ENCODE measurements at places on chromosomes 11 and 22.

DNA sequence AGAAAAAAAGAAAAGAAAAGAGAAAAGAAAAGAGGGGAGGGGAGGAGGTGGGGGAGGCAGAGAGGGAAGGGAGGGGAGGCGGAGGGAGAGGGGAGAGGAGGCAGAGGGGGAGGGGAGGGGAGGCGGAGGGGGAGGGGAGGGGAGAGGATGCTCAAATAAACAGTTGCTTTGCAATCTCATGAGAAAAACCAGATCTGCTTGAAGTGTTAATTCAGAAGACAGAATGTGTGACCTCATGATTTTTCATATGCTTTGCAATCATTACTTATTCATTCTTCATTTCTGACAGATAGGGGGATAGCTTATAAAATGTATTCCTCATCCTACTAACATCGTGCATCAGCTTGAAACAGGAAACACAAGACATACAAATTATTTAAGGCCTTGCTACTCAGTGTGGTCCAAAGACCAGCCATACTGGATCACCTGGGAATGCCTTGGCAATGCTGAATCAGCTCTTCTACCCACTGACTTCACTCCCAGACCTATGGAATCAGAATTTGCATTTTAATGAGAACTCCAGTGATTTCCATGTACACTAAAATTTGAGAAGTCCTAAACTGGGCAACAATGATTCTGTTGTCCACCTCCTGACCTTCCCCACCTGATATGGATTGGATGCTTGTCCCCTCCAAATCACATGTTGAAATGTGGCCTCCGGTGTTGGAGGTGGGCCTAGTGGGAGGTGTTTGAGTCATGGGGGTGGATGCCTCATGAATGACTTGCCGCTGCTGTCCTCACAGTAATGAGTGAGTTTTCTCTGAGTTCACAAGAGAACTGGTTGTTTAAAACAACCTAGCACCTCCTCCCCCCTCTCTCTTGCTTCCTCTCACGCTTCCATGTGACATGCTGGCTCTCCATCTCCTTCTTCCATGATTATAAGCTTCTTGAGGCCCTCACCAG is 69.2 kb downstream of the CCDC34 start:
- DNase-seq: no peak

GRCh38 chr11:45028911-45029682 is 78.4 kb upstream of the TP53I11 start:
- DNase-seq: no peak

DNA sequence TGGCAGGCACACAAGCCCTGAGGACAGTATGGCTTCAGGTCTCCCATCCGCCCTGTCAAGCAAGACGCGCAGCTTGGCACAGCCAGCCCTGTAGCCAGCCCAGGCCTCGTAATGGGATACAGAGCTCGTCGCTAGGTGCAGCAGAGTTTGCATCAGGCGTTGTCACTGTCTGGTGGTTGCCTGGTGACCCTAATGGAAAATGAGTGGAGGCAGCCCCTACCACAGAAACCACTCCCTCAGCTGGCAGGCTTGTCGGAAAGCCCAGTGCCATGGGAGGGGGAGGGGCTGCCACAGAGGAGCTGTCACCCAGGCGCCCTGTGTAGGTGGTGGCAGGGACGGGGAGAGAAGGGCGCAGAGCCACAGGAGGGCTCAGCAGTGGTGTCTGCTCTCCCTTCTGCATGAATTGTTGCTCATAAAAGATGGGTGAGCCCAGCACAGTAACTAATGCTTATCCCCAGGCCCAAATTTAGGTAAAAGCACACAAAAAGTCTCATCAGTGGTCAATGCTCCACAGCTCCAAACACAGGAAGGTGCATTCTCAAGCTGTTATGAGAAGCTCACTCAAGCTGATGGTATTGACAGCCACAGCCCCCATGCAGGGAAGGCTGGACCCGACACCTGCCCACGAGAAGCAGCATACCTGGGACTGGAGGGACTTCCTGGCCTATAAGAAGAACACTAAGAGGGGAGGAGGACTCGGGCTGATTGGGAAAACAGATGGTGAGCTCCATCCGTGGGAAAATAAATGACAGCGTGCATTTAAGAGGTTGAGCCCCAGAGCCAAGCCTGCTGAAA is 164.6 kb downstream of the ETS1 start:
- peak; percentile 83 for DNase-seq

GRCh38 chr11:79546351-79546750 is 105.5 kb upstream of the TENM4 start:
- no peak for DNase-seq

- DNase-seq: no peak
These were observed 39.3 kb downstream of the ALX4 start for GRCh38 chr11:44270403-44271273.

DNA sequence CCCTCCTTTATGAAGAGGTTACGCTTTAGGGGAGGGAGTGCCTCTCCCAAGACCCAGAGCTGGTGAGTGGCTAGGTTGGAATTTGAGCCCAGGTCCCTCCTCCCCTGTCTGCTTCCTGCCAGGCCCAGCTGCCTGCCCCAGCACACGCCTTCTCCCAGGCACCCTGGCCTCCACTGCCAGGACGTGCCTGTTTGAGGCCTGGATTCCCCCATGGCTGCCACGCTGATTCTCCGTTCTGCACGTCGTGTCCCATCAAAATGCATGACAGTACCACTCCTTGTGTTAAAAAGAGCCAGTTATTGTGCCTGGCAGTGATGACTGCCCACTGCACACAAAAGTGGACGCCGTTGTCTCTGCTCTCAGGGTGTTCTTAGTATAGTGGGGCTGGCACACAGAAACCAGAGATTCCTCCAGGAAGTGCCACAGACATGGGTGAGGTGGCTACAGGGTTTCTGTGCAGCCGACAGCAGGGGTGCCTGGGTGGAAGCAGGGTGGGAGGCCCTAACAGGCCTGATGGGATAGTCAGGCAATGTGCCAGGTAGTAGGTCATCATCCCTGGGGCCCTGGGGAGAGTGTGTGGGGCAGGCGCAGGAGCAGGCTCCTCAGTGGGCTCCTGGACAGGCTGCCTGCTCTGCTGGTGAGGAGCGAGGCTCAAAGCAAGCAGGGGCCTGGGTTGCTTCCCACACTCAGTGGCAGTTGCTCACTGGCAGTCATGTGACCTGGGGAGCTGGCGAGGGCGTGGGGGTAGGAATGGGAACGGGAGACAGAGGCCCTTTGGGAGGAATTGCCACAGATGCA is 24.2 kb downstream of the MED15 start:
- DNase-seq: no peak

- DNase-seq: no peak
These were observed 15.3 kb upstream of the BID start for GRCh38 chr22:17789379-17790200.

DNA sequence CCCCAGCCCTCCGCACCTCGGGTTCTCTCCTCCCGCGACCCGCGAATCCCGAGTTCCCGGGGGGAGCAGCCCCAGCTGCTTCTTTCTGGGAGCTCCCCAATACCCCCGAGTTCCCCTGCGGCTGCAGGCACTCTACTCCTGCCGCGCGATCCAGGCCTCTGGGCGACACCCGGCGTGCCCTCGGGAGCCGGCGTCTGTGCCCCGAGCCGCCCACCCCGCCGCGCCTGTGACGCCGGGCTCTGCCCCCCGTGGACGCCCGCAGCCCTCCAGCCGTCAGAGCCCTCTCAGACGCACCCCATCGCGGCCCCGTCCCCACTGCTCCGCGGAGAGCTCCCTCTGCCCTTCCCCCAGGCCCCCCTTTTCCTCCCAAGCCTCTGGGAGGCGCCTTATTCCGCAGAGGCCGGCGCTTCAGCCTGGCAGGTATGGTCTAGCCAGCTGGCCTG is 422 bp downstream of the GLB1L2 start:
- DNase-seq: no peak

DNA sequence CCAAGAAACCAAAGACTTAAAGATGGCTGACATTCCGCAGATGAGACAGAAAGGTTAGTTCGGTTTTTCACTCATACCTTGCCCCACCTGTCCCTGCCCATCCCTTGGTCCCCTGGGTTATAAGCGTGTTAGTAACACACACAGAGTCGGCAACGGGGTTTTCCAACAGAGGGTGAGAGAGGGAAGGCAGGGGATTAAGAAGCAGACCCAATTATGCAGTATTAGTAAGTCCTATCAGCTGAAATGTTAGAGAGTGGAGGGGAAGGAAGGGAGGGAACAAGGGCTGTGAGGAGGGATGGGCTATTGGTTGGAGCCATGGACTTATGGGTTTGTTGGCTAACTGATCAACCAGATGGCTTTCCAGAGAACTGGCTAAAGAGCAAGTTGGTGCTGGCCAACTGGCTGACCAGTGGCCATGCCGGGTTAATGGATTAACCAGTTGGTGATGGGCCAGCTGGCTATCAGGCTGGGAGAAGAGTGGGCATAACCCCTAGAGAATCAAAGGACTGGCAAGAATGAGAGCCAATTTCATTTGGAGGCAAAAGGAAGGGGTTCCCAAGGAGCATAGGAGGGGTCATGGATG is 45.5 kb downstream of the NRXN2 start:
- no peak for DNase-seq

GRCh38 chr22:50289942-50290630 is 17.4 kb downstream of the PLXNB2 start:
- DNase-seq: no peak

DNA sequence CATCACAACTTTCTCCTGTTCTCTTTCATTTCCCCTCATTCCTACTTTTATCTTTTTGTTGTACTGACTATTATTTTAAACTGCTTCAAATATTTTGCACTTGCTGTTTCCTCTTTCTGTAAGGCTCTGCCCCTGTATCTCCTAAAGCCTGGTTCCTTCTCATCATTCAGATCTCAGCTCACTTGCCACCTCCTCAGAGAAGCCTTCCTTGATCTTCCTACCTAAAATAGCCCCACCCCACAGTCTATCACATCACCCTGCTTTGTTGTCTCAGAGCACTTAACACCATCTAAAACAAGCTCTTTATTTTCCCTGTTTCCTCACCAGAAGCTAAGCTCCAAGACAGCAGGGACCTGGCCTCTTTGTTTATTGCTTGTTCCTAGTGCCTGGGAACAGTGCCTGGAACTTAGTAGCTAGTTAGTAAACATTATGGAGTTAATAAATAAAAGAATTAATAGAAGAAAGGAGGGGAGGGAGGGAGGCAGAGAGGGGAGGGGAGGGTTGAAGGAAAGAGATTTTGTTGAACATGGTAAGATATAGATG is 2.5 kb upstream of the STK33 start:
- no peak for DNase-seq

- DNase-seq: peak; percentile 75
These were observed 3.3 kb upstream of the JAML start for GRCh38 chr11:118227865-118228785.

GRCh38 chr11:9804419-9804902 is 140.6 kb downstream of the SWAP70 start:
- DNase-seq: no peak

GRCh38 chr11:43447151-43447550 is 88.4 kb downstream of the TTC17 start:
- DNase-seq: no peak

DNA sequence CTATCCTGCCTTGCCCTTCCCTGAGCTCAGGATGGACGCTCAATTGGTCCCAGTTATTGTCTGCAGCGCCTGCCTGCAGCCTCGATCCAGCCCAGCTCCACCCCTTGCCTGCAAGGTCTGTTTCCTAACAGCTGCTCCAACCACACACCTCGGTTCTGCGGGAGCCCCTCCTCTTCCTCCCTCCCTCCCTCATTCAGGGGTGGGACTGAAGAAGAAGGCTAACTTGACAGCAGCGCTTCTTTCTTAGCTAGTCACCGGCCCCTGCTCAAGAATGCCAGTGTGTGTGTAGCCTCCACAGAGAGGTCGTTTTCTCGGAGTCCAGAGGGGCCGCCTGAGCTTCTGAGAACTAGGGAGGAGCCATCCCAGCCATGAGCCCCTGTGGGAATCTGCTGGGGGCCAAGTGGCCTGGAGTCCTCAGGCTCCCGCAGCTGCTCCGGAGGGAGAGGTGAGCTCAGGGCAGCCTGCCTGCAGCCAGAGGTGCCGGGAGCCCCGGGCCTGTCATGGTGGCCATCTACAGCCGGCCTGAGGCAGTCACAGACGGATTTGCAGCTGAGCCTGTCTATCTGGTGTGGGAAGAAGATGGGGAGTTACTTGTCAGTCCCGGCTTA is 36.1 kb downstream of the LIMK2 start:
- DNase-seq: no peak

GRCh38 chr11:110859998-110860397 is 147.8 kb upstream of the ARHGAP20 start:
- no peak for DNase-seq

- no peak for DNase-seq
These were observed 190.6 kb downstream of the GUCY1A2 start for GRCh38 chr11:106827687-106828086.

GRCh38 chr11:115693002-115693401 is 188.8 kb upstream of the CADM1 start:
- no peak for DNase-seq

- no peak for DNase-seq
These were observed 188.9 kb downstream of the BCR start for GRCh38 chr22:23369054-23369685.

DNA sequence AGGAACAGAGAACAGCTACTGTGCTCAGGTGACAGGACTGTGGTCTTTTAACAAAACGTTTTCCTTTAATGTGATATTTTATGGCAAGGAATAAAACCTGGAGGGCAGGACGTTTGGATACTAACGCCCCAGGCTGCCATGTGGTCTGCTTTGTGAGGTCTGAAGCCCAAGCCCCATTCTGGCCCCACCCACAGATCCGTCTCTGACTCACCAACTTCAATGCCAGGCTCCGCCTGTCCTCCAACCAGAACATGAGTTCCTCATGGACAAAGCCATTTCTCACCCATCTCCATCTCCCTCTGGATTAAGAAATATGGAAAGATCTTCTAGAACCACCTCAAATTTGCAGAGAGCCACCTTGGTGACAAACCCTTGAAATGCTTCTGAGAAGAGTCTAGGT is 148.8 kb downstream of the CRYBB2 start:
- DNase-seq: no peak

DNA sequence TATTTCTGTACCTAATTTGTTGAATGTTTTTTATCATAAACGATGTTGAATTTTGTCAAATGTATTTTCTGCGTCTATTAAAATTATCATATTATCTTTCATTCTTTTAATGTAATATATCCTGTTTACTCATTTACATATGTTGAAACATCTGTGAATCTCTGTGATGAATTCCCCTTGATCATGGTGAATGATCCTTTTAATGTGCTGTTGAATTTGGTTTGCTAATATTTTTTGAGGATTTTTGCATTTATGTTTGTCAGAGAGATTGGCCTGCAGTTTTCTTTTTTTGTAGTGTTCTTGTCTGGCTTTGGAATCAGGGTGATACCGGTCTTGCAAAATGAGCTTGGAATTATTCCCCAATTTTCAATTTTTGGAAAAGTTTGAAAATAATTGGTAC is 569.3 kb upstream of the CCDC179 start:
- DNase-seq: no peak
